RWPE1 (cell line): ENCODE measurements at places on chromosomes 5 and 9.

DNA sequence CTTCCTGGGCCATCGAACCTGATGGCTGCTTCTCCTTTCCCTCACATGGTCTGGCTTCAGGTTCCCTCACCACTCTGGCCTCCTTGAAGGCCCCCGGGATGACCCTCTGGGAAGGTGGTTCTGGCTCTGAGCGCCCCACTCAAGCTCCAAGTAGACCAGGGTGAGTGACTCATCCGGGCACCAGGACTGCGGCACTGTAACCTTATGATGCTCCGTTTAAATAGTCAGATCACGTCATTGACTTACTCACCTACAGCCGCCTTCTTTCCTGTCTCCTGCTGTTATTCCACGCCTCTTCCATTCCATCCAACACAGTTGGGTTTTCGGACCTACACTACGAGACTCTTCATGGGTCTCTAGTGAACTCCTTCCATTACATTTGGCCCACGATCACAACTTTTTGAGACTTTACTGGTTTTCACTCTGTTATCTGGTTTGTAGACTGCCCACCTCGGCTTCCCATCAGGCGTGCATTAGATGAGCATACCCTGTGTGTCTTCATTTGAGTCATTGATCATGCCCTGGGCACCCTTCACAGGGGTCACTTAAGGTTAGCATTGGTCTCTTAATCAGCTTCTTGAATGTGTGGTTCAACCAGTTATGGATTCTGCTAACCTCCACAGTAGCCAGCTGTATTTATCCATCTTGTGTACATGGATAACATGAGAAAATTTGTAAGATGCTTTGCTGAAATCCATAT lies 138.8 kb upstream of the LMX1B start:
- DNase-seq, result peak; percentile 85

DNA sequence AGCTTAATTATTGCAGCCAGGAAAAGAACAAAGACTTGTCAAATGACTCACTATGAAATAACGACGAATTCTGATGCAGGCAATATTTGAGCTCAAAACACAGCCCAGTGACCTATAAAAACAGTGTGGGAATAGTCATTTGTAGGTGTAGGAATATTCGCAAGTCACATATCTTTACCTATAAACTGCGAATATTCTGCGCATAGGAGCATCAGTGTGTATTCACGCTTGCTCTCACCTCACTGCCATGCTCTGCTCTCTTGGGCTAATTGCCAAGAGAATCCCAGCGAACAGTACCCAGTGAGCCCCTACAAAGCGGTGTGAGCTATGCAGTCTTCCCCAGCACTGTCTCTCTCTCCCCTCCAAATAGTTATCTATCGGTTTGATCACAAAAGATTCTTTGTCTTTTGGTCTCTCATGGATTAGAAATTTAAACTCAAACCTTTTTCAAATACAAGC lies 74.2 kb downstream of the ST8SIA4 start:
- peak; percentile 29 for DNase-seq

DNA sequence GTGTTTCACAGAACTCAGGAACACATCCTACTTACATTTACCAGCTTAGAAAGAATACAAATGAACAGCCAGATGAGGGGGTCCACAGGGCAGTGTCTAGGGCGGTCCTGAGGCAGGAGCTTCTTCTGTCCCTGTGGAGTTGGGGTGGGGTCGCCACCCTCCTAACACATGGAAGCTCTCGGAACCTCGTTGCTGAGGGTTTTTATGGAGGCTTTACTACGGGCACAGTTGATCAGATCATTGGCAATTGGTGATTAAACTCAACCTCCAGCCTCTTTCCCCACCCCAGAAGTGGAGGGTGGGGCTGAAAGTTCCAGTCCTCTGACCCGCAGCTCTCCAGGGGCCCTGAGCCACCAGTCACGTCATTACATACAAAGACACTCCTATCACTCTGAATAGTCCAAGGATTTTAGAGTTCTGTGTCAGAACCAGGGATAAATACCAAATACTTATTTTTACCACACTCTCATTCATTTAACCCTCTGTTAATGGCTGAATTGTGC lies 156.9 kb downstream of the COL23A1 start:
- DNase-seq, result no peak

DNA sequence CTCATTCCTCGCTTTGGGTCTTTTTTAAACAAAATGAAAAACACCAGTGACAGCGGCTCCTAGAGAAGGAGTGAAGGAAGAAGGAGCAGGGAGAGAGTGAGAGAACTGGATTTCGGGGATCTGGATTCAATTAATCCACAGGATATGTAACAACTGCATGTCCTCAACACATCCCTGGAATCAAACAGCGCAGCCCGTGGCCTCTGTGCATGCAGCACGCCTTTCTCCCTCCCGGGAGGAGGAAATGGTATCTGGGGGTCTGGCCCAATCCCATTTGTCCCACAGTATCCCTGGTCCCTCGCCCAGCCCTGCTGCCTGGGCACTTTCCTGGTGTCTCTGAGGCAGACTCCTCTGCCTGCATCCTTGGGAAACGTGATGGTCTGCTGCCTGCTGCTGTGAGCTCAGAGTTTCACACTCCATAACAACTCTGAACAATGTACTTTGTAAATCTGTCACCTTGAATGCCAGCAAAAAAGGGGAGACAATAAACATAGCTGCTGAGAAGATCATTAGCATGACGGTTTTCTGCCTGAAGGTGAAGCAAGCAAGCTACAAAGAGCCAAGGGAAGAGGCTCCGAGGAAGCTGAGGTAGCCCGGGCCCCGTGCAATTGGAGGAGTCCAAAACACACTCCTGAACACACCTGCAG lies 56.1 kb downstream of the PTCH1 start:
- no peak for DNase-seq
